ENCODE measurements at places on chromosomes 11 and 22.

- DNase-seq = no peak
Observed at GRCh38 chr11:72851726-72852125, 37.5 kb downstream of the ATG16L2 start.

DNA sequence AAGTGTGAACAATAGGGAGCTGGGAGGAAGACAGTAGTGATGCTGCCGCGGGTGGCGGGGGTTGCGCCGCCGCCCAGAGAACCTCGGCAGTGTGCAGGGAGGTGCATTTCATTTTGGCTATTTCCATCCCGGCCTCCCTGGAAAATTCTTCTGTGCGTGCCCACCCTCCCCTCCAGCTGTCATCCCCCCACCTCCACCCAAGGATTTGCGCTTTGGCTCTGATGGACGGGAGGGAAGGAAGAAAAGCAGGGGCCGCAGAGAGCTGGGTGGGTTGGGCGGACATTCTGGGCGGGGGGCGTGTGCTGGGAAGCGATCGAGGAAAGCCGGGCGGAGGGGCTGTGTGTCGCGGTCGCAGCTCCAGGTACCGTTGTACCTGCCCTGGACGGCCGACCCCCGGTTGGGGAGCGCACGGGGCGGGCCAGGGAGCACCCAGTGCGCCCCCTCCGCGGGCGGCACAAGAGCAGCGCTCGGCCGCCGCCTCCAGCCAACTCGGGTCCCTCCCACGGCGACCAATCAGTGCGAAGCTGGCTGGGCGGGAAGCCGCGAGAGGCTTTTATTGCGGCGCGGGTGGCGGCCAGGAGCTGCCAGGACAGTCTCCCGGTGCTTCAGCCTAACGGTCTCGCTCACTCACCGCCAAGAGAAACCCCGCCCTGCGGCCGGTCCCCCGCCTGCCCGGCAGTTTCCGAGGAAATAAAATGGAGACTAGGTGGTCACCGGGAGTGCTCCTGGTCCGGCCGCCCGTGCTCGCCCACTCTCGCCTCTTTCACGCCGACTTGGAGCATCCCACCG is 1.6 kb downstream of the NCAM1 start:
- DNase-seq = no peak

- peak; percentile 78 for DNase-seq
Observed at GRCh38 chr11:28697920-28698827, 590.0 kb downstream of the METTL15 start.

GRCh38 chr11:105164208-105164607 is 24.6 kb upstream of the CARD18 start:
- no peak for DNase-seq

- DNase-seq = no peak
Observed at GRCh38 chr11:107040433-107041087, 22.3 kb upstream of the GUCY1A2 start.

DNA sequence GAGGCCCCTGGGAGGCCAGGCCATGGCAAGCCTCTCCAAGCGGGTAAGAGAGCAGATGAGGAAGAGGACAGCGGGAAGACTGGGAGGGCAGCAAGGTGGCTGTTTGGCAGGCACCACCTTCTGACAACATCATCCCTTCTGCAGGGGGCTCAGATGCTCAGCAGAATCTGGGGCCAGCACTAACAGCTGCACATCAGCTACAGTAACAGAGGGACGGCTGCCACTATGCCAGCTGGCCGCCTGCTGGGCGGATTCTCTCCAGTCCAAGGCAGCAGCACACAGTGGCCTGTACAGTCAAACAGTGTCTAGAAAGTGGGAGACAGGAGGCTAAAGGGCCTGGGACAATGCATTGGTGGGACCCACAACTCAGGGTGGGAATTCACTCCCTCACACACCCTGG is 10.7 kb upstream of the TXN2 start:
- no peak for DNase-seq
